ENCODE measurements at places on chromosomes 4 and X.

- peak; percentile 21 for DNase-seq
Observed at GRCh38 chr4:89836897-89837384, at the start of gene SNCA. SNCA (minus strand) TSS chr4:89837161; CDS start chr4:89835667, 1,494 bp downstream.

DNA sequence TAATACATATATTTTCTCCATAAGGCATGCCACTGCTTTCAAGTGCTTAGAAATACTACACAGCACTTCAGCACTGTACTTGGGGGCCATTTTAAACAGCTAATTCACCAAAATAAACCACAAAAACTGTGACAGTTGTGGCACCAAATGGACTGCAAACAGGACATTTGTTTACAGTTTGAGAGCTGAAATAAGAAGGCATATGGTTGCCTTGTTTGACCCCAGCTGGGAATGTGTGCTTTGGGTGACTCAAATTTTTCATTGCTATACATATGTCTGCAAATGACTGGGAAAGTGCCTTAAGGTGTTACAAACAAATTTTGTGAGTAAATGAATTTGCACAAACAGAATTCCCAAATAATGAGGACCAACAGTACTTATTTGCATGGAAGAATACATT is 124.2 kb downstream of the BANK1 start:
- DNase-seq: no peak

- peak; percentile 88 for DNase-seq
Observed at GRCh38 chr4:138677212-138677611, 338.4 kb upstream of the NOCT start.

DNA sequence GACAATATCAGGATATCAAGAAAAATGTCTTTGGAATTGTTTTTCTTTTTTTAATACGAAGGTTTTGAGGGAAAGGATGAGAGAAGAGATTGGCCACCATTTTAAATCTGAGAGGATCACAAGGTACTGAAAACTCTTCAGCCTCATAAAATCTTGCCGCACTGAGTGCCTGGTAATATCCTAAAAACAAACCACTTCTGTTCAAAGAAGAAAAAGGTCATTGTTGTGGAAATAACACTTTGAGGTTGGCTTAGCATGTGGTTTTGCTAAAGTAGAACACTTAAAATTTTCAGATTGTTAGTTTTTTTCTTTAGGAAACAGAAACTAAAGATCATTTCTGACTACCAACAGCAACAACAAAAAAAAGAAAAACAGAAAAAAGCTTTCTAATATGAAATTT is 1.0 kb upstream of the CLDN22 start:
- DNase-seq: no peak

DNA sequence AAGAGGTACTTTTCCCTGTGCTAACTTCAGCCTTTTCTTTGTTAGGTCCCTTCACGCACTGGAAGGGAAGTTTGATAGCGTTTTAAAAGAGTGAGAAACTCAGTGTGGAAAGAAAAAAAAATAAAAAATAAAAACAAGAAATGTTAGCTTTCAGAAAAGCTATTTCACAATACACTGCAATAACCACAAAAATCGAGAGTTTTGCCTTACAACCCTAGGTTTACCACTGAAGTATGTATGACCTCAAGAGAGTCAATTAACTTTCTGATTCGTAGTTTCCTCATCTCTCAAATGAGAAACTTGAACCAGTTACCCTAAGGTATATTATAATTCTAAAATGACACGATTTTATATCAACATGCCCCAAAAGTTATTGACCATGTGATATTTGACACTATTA is 93.9 kb upstream of the JADE1 start:
- DNase-seq: peak; percentile 13

DNA sequence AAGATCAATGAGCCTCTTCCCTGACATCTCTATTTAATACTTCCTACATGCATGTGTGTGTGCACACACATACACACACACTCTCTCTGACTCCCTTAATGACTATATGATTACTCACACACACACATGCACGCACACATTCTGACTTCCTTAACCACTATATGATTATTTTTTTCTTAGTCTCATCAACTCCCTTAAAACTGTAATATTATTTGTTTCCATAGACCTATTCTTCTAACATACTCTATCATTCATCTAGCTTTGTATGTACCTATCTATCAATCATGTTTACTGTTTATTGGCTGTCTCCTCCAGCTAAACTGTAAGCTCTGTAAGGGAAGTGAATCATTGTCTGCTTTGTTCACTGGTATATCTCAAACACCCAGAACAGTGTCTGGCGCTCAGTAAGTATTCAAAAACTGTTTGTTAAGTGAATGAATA is 236.6 kb downstream of the RASL11B start:
- DNase-seq: peak; percentile 11

GRCh38 chr4:89196745-89197144 is 85.4 kb downstream of the TIGD2 start:
- peak; percentile 91 for DNase-seq

DNA sequence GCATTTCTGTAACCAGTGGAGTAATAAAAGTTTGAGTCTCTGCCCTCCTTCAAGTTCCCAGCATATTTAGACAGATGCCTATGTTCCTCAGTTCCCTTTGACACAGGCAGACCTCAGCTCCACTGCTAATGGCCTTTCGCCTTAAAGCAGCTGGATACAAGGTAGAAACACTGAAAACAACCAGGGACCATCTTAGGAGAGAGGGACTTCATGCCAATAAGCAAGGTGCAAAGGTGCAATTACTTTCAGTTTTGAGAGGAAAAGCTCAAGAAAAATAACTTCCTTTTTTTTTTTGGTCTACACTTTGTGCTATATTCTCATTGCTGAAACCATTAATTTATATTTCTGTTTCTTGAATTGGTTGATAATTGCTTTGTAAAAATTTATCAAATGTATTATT is 781.9 kb upstream of the GALNTL6 start:
- DNase-seq: no peak

DNA sequence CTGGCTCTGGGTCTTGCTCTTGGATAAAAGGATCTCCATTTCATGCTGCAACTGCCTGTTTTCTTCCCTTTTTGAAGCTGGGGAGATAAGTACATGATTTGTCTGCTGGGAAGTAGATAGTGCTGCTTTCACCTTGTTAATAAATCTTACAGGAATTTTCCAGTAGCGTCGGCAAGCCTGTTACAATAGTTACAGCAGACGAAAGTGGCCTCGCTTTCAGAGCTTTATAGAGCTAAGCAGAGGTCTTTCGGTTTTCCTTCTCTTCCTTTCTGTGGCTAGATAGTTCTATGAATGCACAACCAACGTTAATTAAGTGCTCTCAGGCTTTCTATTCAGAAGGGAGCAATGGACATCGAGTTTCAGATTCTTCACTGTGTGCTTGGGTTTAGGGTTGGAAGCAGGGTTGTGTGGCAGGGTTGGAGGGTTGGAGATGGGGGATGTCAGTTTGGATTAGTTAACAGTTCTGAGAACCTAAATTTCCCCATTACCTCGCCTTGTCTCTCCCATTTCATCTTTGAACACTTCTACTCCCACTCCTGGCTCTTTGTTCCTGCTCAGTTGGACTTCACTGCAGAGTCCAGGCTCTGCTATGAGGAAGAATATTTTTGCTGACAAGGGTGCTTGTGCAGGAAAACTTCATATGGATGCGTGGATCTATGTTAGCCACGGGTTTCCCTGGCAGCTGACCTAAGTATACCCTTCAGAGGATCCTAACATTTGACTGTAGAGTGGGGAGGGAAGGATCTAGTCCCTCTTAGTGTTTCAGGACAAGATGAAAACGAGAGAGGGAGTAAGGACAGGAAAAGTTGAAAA is 237.9 kb downstream of the ARHGAP10 start:
- no peak for DNase-seq

GRCh38 chrX:57367649-57368048 is 81.1 kb downstream of the FAAH2 start:
- DNase-seq: no peak

DNA sequence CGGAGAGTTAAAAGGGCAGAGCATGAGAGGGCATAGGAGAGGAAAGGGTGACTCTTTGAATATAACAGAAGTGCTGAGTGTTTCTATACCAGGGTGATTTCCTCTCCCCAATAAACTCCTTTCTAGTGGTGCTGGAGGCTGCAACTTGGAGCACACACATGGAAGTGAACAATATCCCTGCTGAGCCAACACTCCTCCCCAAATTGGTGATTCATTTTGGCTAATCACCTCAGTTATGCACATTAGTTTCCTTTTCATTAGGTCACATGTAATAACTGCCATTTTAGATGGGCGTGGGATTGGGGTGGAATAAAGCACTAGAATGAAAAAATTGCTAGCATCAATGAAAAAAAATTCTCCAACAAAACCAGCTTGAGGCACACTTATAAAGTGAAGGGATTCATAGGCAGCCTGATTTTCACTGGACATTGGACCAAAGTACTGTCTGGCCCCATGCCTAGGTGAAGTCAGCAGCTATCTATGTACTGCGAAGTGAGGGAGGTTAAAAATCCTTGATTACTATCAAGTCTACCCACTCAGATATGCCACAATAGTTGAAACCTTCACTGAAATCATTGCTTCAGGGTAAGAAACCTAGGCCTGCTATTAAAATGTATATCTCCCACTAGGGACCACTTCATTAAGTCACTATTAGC is 174.0 kb downstream of the GLUD2 start:
- no peak for DNase-seq

GRCh38 chr4:138450546-138451275 is 208.6 kb upstream of the SLC7A11 start:
- DNase-seq: no peak

GRCh38 chr4:152989554-152989970 is 53.4 kb downstream of the FHDC1 start:
- DNase-seq: no peak

GRCh38 chrX:109732017-109732801 is 848 bp downstream of the ACSL4 start:
- peak; percentile 25 for DNase-seq

GRCh38 chrX:102765217-102765616 is 44.7 kb downstream of the GPRASP3 start:
- peak; percentile 56 for DNase-seq

- DNase-seq: no peak
Observed at GRCh38 chr4:105282489-105282888, 135.8 kb downstream of the TET2 start.

DNA sequence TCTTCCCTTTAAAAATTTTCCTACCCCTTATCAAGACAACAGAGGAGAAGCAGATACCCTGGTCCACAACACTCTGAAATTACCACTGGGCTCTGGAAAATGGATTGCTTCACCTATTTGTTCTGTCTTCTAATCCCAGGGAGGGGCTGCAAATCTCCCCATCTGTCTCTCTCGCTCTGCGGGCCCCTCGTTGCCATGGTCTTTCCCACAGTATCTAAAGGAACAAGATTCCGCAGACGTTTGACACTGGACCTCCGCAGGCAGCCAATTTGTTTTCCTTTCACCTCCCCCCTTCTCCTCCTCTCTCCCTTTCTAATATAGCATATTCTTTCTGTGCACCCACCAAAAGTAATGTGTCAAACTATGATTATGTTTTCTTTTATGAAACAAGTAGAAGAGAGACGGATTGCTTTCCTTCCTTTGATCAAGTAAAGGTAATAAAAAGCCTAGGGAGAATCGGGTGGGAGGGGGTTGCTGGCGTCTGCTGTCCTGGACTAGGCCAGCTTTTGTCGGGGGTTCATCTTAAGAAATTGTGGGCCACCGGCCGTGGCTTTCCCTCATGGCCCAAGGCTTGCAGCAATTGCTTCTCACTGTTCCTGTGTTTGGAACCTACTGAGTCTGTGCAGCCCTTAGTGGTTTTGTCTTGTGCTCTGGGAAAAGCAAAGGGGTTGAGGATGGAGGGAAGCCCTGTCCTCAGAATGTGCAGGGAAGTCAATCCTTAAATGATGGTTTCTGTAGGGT is 81.0 kb downstream of the MGST2 start:
- DNase-seq: no peak

DNA sequence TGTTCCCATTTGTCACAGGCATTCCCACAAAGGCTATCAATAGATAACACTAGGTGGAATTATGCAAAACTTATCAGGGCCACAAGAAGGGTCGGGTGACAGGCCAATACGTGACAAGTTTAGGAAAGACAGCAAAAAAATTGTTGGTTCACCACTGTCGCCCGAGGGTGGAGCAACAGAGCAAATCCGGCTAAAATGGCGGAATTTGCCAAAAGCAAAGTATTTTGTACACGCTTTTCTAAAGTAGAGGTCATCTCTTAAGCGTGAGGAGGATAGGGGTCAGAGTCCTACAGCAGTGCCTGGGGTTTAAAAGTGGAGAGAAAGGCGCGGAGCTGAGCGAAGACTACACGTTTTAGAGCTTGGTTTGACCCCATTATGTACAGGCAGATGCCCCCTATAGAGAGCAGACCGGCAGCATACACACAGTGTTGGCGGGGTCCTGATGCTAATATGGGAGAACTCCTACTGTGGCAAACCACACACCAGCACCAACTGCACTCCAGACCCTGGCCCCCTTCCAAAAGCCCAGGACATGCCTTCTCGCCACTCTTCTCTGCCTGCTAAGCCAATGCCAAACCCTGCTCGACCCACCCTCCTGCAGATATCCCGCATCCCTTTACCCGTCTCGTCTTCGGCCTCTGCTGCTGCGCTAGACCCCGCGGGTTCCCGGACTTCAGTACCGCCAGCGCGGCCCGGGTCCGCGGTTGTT is 733 bp downstream of the CCNA2 start:
- DNase-seq: no peak

DNA sequence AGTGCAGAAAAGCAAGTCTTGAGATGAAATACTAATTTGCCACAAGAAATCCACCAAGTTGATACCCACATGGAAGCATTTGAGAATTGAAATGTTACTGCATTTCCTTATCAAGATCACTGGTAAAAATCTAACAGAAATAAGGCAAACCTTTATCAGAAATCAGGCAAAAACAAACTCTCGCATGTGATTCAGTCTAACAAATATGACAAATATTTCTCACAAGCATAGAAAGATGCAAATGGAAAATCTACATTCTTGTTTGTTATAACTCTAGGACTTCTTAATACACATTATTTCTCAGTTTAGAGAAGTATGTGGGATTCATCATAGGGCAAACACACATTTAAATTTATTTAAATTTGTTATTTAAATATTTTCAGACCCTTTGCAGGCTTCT is 52.9 kb downstream of the TXK start:
- DNase-seq: peak; percentile 46

GRCh38 chr4:99687120-99687519 is 29.5 kb upstream of the C4orf54 start:
- no peak for DNase-seq

DNA sequence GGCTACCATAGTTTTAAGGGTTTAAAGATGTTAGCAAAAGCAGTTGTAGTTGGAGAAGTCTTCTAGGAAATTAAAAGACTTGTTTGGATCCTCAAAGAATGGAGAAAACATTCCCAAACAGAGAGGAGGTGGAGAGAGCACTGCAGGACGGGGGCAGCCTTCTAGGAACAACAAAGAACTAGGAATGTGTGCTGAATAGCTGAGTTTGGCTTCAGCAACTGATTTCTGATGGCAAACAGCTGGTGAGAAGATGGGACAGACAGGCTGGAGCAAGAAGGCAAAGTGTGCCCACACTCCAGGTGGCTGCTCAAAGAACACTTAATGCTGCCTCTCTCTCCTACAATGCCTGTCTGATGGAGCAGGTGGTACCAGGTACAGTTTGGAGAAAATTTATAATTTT is 1331.1 kb downstream of the ADGRL3 start:
- DNase-seq: no peak

DNA sequence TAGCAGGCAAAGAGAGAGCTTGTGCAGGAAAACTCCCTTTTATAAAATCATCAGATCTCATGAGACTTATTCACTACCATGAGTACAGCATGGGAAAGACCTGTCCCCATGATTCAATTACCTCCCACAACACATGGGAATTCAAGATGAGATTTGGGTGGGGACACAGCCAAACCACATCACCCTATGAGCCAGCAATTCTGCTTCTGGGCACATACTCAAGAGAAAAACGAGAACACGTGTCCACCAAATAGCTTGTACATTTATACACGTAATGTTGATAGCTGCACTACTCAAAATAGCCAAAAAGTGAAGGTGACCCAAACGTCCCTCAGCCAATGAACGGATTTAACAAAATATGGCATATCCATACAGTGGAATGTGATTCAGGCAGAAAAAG is 94.5 kb upstream of the DHRSX start:
- no peak for DNase-seq

Measured in renal cortical epithelial cell (primary cell).